CD4-positive, CD25-positive, alpha-beta regulatory T cell (primary cell): ENCODE measurements at places on chromosomes 16 and 17. TPM values are rescaled to one million over a fixed set of nuclear protein-coding genes. Genes with fewer than 3 reads are reported as not detected.

TMIGD1 gene
- not detected for total RNA-seq

KRT36 gene
- total RNA-seq = not detected

GRCh38 chr16:15507301-15507958, 73.0 kb downstream of the BMERB1 start:
- H3K4me3 ChIP-seq = no peak overlapping the region
- no peak for DNase-seq
- H3K27ac ChIP-seq = no peak overlapping the region
- H3K36me3 ChIP-seq = no peaks in the 10 kb centered on the region

KRT25 gene
- not detected for total RNA-seq

GRCh38 chr17:67244431-67245072, 444 bp downstream of the HELZ start:
- no peak for DNase-seq
- H3K36me3 ChIP-seq = peaks cover 4% of the 10 kb centered on the region
- H3K4me3 ChIP-seq = peak overlapping the region; percentile 90
- peaks cover 59% of the 10 kb centered on the region for H3K4me1 ChIP-seq
- H3K27ac ChIP-seq = peak overlapping the region; percentile 79

DNA sequence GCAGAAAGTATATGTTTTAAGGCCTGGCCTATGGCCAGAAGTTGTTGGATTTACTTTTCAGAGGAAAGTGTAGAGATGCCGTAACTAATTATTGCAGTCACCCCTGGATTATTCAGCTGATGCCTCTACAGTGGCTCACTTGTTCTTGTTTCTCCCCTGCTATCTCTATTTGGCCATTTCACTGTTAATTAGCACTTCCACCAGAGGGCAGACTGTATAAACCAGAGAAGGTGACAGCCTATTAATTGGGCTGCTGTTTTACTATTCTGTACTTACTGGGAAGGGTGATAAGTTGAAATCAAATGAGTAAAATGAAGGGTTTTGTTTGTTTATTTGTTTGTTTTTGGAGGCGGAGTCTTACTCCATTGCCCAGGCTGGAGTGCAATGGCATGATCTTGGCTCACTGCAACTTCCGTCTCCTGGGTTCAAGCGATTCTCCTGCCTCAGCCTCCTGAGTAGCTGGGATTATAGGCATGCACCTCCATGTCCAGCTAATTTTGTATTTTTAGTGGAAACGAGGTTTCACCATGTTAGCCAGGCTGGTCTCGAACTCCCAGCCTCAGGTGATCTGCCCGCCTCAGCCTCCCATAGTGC, 66.0 kb downstream of the CDK12 start:
- H3K4me3 ChIP-seq = no peak overlapping the region
- no peak for DNase-seq
- peaks cover 81% of the 10 kb centered on the region for H3K36me3 ChIP-seq
- no peaks in the 10 kb centered on the region for H3K27me3 ChIP-seq

SMTNL2 gene
- total RNA-seq = not detected

TM4SF5 gene
- total RNA-seq = not detected

DNA sequence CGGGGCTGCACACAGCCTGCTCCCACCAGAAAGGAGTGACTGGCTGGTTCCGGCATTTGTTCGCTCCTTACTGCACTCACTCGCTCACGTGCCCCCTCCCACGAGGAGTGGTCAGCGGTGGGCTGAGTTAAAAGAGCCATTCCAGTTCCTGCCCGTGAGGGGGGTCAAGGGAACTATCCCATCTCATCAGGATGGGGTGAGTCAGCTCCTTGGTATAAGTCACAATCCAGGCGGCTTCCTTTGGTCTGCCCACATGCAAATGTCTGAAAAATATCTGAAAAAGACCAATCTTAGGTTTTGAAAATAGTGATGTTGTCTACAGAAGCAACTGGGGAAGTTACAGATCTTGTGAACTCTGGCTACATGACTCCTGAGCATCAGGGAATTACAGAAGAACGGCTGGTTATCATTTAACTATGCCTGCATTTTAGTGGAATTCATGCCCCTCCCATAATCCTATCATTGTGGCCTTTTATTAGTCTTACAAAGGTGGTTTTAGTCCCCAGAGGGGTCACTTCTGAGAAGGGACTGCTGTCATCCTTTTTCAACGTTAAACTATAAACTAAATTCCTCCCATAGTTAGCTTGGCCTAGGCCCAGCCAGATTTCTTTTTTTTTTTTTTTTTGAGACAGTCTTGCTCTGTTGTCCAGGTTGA, 9.8 kb upstream of the TNFSF12 start:
- DNase-seq = no peak
- no peak overlapping the region for H3K4me3 ChIP-seq
- no peak overlapping the region for H3K27ac ChIP-seq
- no peaks in the 10 kb centered on the region for H3K27me3 ChIP-seq
- no peaks in the 10 kb centered on the region for H3K36me3 ChIP-seq

DNA sequence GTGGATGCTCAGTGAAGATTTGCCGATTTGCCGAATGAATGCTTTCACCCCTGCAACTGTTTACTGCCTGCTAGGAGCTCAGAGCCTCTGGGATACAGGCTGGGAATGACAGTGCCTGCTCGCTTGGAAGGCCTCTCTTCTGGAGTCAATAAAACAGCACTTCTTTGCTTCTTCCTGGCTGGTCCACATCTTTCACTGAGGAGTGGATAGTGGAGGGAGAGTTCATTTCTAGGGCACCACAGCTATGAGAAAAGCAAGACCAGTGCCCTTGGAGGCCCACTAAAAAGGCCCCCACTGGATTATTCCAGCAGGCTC, 3.1 kb upstream of the USP7 start:
- no peak for DNase-seq
- no peak overlapping the region for H3K4me3 ChIP-seq
- H3K36me3 ChIP-seq = no peaks in the 10 kb centered on the region
- no peak overlapping the region for H3K27ac ChIP-seq

GRCh38 chr16:14500791-14501190, 129.3 kb downstream of the PARN start:
- H3K27me3 ChIP-seq = no peaks in the 10 kb centered on the region
- no peaks in the 10 kb centered on the region for H3K4me1 ChIP-seq
- DNase-seq = no peak
- H3K36me3 ChIP-seq = peaks cover 2% of the 10 kb centered on the region

GRCh38 chr17:20266806-20267458, 200.4 kb downstream of the LGALS9B start:
- no peak overlapping the region for H3K27ac ChIP-seq
- no peak for DNase-seq
- H3K27me3 ChIP-seq = no peaks in the 10 kb centered on the region
- H3K36me3 ChIP-seq = no peaks in the 10 kb centered on the region
- peaks cover 15% of the 10 kb centered on the region for H3K4me1 ChIP-seq

GRCh38 chr17:38751144-38751807, 1.3 kb upstream of the PSMB3 start:
- H3K36me3 ChIP-seq = peaks cover 15% of the 10 kb centered on the region
- H3K4me1 ChIP-seq = peaks cover 60% of the 10 kb centered on the region
- DNase-seq = no peak
- H3K27ac ChIP-seq = peak overlapping the region; percentile 88

GCGR gene
- not detected for total RNA-seq

CNGB1 gene
- not detected for total RNA-seq

CEP295NL gene
- total RNA-seq = 1.6 TPM

- H3K36me3 ChIP-seq = no peaks in the 10 kb centered on the region
- no peak for DNase-seq
- H3K4me1 ChIP-seq = no peaks in the 10 kb centered on the region
Measured at GRCh38 chr17:15012351-15012980, 252.7 kb downstream of the PMP22 start.

AP2B1 gene
- 133 TPM for total RNA-seq

DNA sequence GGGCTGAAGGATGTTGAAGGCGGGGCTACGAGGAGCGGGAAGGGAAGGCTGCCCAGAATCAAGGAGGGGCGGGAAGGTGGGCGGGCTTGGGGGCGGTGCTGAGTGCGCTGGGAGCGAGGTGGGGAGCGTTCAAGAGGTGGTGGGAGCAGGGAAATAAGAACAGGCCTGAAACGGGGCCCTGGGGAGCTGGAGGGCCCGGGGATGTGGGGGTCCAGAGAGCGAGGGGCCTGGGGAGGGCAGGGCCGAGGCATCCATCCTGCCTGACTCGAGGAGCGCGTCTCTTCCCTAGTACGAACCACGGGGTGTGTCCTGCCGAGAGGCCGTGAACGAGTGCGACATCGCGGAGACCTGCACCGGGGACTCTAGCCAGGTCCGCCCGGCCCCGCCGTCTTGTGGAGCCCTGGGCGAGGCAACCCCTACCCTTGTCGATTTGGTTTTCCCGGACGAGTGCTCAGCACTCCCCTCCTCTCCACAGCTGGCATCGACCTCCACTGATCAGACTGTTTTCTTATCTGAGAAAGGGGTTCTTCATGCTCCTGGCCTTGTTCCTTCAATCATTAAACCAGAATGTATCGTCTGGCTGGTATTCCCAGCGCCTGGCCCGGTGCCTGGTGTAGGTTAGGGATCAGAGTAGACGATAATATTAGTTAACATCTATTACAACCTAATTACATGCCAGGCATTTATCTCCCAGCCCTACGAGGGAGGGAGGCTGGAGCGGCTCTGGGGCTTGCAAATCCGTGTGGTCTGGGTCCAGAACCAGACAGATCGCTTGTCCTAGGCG, 17.2 kb downstream of the ADAM11 start:
- H3K4me3 ChIP-seq = peak overlapping the region; percentile 67
- no peak for DNase-seq
- no peaks in the 10 kb centered on the region for H3K27me3 ChIP-seq
- H3K4me1 ChIP-seq = peaks cover 27% of the 10 kb centered on the region
- H3K36me3 ChIP-seq = no peaks in the 10 kb centered on the region
